AG09319 (cell line): ENCODE measurements at places on chromosomes 6 and 20.

DNA sequence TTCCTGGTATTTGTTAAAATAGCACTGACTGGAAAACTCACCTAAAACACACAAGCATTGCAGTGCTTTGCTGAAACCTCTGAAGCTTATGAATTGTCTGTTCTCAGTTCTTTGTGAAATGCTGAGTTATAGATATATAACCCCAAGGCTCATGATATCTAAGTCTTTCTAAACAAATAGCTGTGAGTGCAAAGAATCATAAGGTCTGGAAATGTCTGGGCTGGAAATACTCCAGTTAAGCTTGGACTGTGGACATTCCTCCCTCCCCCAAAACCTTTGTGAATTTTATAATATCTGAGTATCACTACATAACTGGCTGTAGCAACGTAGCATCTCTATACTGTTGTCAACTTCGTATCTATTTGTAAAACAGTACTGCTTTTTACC, 69.1 kb downstream of the CBLN4 start:
- no peak for DNase-seq

GRCh38 chr6:82955841-82956240, 109.8 kb downstream of the UBE3D start:
- DNase-seq = no peak

DNA sequence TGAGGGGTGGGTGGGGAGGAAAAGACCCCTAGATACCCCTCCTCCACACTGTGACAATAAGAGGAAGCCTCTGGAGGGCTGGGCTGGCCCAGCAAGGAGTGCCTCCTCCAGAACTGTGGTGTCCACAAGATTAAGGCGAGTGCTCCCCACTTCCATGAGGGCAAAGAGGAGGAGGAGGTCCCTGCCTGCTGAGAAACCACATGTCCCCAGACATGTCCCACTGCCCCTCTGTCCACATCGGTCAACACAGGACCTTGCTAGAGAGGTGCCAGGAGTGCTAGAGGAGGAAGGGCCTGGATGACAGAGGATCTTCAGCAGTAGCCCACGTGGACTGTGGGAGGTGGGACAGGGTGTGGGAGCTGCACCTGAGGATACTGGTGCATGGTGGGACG, 3.1 kb downstream of the RAET1G start:
- DNase-seq = no peak

GRCh38 chr6:128395188-128395587, 125.2 kb downstream of the PTPRK start:
- DNase-seq = no peak

GRCh38 chr20:10856237-10857015, 182.6 kb upstream of the JAG1 start:
- no peak for DNase-seq

GRCh38 chr6:106870069-106870468, 104.5 kb downstream of the CD24 start:
- no peak for DNase-seq
